Right renal pelvis (tissue), 4 donors: ENCODE measurements at places on chromosomes 12 and 14.

- no peak for DNase-seq
Observed at GRCh38 chr12:10186299-10186698, 7.5 kb downstream of the TMEM52B start.

DNA sequence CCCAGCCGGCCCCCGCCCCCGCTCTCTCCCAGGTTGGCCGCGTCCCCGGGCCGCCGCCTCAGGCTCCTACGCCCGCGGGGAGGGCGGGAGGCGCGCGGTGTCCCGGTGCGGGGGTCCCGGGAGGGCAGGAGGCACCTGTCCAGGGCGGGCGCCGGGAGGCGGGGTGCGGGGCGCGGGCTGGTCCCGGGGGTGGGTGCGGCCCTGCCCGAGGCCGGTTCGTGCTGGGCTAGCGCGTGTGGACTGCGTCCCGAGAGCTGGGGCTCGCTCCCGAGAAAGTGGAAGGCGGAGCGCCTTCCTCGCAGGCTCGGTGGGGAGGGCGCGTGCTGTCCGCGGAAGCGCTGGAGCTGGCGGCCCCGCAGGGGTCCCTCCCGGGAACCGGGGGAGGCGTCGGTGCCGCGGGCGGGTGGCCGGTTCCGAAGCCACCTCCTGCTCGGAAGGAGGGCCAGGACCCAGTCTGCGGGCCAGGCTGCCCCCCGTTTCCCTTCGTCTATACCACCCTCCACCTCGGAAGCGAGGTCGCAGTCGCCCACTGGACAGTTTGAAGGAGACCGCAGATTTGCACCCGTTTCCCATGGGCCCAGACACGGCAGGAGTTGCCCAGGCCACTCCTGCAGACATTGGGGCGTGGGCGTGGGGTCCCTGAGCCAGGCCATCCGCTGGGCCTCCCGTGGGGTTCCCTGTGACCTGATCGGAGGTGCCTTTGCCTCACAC, 636 bp downstream of the ZFYVE21 start:
- DNase-seq, result no peak

GRCh38 chr12:32303174-32303549, 96.2 kb upstream of the FGD4 start:
- no peak for DNase-seq

GRCh38 chr12:97061171-97061570, 154.1 kb downstream of the NEDD1 start:
- no peak for DNase-seq

DNA sequence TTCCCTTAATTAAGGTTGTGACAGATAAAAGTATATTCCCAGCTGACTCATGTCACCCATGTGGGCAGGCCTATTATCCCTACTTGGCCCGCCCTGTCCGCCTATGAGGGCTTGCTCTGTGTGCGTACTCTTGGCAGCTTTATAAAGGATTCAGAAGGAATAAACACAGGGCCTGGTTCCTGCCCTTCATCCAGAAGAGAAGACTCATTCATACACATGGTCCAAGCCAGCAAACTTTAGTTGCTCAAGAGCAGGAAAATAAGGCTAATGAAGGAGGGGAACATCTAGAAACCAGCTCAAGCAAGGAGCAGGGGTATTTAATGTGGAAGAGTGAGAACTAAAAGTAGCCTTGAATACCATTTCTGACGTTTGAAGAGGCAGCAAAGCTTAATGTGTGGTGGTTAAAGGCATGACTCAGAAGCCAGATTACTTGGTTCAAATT, 141.9 kb downstream of the CRADD start:
- DNase-seq, result no peak

DNA sequence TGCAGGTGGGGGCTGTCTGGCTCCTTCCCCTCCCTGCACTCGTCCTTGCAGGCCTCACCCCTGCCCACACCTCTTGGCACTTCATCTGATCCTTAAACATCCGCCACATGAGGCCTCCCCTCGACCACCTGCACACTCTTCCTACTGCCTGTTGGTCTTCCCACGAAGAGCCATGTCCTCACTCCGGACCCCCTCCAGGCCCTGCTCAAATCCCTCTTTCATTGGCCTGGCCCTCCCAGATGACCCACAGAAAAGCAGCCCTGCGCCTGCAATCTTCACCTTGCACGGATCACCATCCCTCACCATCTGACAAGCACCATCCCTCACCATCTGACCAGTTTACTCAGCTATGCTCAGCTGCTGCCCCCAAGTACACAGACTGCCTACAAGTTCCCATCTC, 193.6 kb downstream of the BCL11B start:
- DNase-seq, result no peak

DNA sequence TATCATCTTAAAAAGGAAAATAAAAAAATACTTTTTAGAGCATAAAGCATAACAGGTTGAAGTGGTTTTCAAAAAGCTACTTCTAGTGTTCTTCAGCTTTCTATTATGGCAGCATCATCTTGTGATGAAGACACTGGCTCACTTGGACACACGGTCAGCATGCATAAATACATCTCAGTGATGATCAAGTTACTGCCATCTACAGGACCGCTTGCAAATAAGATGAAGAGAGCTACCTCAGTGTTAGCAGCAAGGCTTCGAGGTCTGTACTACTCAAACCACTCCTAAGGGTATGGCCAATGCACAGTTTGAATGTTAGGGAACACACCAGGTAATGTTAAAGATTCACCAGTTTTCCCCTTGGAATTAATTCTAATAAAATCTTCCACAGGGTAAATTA, 58.8 kb downstream of the GALC start:
- DNase-seq, result no peak

- DNase-seq, result no peak
Observed at GRCh38 chr14:89377544-89377943, 39.5 kb downstream of the FOXN3 start.

DNA sequence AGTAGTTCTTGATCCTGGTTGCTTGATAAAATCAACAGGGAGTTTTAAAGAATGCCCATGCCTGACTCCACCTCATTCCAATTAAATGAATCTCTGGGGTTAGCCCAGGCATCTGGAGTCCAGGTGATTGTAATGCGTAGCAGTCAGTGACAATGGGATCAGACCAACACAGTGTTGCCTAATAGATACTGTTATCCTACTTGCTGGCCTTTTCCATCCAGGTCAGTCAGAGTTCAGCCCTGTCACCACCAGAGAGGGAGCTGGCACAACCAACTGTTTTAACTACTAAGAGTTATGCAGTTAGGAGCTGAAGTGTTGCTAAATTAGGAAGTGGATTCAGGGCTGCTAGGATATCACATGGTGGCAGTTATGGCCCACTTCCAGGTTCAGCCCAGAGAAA, 107.1 kb downstream of the GPR135 start:
- DNase-seq, result no peak

DNA sequence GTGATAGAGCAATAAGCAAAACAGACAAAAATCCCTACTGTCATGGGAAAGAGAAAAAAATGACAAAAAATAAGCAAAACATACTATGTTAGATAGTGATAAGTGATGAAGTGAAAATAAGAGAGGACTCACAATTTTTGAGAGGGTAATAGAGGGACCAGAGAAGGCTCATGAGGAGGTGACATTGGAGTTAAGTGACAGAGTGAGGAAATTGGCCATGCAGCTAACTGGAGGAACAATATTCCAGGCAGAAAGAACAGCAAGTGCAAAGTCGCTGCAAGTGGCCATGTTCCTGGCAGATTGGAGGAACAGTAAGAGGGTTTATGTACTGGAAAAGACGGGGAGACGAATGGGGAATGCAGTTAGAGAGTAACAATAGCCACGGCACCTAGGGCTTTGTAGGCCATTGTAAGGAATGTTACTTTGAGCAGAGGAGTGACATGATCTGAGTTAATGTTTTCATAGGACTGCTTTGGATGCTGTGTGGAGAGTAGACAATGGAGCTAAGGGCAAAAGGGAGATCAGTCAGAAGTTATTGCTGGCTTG, 1.4 kb upstream of the SAV1 start:
- DNase-seq, result no peak

DNA sequence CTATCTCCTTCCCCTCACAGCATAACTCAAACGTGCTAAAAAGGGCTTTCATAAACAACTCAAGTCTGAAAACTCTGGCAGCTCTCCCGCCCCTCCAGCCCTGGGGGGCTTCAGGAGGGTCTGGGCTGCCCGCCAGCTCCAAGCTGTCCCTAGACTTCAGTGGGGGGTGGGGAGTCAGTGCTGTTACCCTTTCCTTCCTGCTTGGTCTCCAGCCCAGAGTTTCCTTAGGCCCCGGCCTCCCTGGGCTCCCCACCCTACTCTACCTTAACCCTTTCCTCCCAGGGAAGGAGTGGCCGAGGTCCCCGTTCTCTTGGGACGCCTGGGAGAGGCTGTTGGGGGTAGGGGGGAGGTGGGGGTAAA, 530 bp upstream of the NYNRIN start:
- peak; percentile 77 for DNase-seq

DNA sequence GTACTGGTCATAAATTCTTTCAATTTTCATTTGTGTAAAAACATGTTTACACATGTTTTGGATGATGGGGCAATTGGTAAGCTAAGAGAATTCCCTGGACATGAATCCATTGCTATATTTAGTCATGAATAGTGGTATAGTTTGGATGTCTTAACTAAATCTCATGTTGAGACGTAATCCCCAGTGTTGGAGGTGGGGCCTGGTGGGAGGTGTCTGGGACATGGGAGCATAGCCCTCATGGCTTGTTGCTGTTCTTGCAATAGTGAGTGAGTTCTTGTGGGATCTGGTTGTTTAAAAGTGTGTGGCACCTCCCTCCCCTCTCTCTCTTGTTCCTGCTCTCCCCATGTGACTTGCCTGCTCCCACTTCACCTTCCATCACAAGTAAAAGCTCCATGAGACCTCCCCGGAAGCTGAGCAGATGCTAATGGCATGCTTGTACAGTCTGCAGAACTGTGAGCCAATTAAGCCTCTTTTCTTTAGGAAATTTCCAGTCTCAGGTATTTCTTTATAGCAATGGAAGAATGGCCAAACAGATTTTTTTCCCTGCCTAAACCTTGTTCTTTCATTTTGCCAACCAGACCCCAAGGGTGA, 33.6 kb downstream of the CTSG start:
- no peak for DNase-seq

DNA sequence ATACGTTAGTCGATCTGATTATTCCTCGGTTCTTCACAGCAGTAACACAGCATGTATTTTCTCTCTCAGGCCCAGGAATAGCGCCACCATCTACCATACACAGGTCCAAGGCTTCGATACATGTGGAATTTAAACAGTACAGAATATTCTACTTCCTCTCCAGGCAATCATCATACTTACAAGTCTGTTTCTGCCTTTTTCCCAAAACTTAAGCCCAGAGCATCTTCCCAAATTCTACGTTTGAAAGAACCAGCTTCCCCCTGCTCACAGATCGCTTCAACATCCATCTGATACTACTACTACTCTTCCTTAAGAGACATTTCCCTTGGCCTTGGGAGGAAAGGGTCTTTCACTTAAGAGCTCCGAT, 626 bp downstream of the TXNDC16 start:
- peak; percentile 26 for DNase-seq

DNA sequence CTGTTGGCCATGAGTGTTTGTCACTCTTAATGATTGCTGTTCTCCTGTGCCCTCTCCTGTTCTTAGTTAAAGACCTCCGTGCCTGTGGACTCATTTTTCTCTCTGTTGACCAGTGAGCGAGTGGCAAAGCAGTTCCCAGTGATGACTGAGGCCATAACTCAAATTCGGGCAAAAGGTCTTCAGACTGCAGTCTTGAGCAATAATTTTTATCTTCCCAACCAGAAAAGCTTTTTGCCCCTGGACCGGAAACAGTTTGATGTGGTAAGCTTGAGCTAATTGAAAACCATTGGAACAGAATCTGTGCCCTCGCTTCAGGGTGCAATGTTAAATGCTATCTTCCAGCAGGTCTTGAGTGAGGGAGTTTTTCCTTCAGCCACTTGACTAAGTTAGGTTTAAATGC, 19.8 kb downstream of the ACAD10 start:
- DNase-seq, result no peak

DNA sequence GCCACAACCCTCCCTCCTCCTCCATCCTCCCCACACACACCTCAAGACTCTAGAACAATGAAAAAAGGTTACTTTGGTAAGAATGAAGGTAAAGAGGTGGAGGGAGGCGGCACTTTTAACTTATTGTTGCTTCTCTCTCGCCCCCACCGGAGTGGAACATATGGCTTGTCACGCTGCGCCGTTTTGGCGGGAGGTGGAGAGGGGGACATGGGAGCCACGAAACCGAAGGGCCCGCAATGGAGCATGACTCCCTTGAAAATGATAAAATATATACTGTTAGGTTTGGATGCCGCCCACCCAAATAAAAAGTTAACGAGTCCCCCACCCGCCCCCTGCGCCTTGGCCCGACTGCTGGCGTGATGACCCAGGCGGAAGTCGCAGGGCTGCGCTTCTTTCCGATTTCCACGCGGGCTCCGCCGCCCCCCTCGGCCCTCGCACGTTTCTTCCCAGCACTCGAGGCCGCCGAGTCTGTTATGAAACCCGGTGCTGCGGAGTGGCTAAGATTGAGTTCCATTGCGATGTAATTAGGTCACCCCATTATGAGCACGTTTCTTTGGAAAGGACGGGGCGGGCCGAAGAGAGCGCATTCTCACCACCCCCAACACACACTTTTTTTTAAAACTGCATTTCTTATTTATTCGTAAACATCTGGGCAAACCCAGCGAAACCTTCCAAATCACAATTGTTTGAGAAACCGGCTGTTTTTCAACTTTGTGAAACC, 1.4 kb upstream of the ZFP36L1 start:
- DNase-seq, result no peak

- DNase-seq, result no peak
Observed at GRCh38 chr12:13133886-13134285, 30.4 kb upstream of the GSG1 start.

DNA sequence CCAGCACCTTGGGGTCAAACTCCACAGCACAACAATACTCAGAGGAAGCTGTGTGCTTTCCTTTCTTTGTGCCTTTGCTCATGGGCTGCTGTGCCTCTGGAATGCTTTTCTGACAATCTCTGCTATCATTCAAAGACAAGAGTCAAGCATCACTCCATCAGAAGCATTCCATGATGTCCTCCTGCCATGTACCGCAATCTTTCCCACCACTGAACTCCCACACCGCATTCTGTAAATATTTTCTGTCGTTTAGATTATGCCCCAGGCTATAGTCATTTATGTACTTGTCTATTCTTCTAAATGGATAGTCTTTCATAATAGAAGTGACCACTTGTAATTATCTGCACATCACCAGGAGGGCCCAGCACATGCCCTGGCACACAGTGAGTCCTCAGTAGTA, 327.8 kb downstream of the PDZRN4 start:
- no peak for DNase-seq

DNA sequence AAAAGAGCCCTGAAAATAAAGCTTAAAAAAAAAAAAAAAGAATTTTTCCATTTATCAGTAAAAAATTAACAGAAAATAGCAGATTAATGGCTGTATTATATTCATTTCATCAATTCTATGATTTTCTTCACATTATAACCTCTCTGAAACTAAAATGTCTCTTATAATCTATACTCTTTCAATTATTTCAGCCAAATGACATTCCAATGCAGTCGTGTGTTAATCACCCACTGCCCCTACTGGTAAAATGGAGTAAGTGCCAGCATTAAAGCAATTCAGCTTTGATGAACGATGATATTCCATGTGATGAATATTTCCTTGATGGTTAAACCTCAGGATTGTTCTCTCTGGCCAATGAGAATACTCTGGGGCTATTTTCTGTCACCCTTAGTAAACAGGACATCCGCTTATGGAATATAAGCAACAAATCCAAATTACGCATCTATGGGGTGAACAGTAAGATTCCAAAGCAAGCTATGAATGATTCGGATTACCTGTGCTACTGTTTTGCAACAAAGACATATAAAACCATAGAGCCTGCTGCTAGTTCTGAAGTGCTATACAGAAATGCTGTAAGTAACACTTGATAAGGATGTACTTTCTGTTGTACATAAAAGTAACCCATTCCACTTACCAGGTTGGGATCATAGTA, 20.3 kb upstream of the SYCP3 start:
- no peak for DNase-seq
